Activated CD4-positive, alpha-beta T cell treated with anti-CD3 and anti-CD28 coated beads for 24 hours (primary cell): ENCODE measurements at places on chromosomes 4 and X.

- no peak for DNase-seq
Measured at GRCh38 chr4:48989461-48990203, 3.6 kb downstream of the CWH43 start.

- no peak for DNase-seq
Measured at GRCh38 chr4:57078685-57079521, 31.3 kb downstream of the IGFBP7 start.

- DNase-seq = no peak
Measured at GRCh38 chr4:109046471-109047201, 255.8 kb downstream of the COL25A1 start.

DNA sequence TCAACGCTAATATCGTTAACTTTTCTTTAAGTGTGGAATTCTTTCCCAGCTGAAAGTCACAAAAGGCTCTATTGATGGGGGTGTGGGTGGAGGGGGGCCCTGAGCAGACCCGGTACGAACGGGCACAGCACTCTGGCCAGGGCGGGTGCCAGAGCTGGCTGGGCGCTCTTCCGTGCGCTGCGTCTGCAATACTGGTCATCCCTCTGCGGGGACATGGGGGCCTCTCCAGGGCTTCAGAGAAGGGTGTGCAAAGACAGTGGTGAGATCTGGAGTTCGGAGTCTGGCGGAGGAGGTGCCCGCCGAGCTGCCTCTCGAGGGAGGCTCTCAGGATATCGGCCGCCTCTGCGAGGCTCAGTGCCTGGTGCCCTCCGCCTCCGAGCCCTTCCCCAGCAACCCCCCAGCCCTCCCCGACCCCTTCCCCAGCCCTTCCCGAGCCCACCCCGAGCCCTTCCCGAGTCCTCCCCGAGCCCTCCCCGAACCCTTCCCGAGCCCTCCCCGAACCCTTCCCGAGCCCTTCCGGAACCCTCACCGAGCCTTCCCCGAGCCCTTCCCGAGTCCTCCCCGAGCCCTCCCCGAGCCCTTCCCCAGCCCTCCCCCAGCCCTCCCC lies 34.3 kb downstream of the FGFRL1 start:
- no peak for DNase-seq
